ENCODE measurements at places on chromosomes 5 and 9. TPM values are rescaled to one million over a fixed set of nuclear protein-coding genes. Genes with fewer than 3 reads are reported as not detected.

The KCNT1 gene
- total RNA-seq, result not detected

GRCh38 chr5:94360382-94361130, 257.8 kb downstream of the KIAA0825 start:
- DNase-seq, result no peak

The FYB1 gene
- total RNA-seq, result not detected

DNA sequence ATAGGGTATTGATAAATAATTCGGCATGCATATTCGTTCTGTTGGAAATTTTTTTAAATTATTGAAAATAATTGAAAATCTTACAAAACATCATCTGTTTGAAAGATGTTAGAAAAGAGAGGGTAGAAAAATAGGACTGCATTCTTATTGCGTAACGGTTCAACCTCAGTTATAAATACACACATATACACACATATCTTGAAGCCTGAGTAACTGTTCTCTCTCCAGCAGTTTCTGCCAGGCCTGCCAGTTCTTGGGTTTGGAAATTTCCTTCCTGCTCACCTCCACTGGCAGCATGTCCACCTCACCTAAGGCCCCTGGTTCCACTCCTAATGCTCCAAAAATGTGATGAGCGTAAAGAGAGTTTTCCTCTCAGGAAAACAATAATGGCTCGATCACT, 9.1 kb downstream of the SPATA31E1 start:
- DNase-seq, result no peak

The EDIL3 gene
- 29.7 TPM for total RNA-seq

GRCh38 chr5:81010336-81011169, 50.4 kb downstream of the RASGRF2 start:
- no peak for DNase-seq

GRCh38 chr5:93421987-93422401, 159.0 kb downstream of the NR2F1-AS1 start:
- no peak for DNase-seq

DNA sequence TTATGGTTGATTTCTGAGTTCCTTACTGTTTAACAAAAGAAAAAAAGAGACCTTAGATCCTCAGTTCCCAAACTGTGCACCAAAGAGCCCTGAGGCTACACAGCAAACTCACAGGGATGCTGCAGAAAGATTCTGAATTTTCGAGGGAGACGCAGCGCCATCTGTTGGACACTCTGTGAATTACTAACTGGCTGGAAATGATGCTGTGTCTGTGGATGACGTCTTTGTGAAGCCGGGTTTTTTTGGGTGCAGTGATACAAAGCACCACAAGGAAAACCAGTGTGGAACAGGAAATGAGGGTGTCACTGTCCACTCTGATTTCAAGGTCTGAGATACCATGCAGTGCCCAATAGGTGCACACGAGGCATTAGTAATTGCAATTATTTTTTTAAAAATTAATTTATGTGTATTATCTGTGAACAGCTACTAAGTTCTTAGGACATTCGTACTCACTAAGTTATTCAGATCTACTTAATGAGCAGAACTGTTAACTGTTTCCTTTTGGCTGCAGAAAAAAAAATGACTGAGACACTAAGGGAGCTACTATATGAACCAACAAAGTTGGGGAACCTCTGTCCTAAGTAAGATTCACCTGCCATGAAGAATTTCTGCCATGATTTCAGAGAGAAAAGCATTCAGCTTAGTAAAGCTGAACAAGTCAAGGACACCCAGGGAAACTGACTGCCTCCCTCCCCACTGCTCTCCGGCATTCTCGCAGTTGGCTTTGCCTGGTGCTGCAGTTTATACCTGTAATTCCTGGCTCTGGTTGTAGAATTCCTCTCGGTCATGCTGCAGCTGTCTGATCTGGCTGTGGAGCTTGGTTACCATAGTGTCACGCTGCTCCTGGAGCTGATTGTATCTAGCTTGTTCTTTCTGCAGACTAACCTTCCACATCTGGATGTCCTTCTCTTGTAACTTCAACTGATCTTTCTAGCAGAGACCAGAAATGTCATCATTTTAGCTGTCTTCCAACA, 23.4 kb downstream of the SPACA9 start:
- DNase-seq, result peak; percentile 51

The ABHD17B gene
- 26.4 TPM for total RNA-seq

- no peak for DNase-seq
Measured at GRCh38 chr9:133221177-133221809, 12.2 kb upstream of the OBP2B start.

All from glomerular endothelial cell (primary cell).